ENCODE measurements at places on chromosomes 6 and 20.

- DNase-seq = no peak
Measured at GRCh38 chr20:40654876-40655275, 34.2 kb downstream of the MAFB start.

- DNase-seq = no peak
Measured at GRCh38 chr20:35690265-35690664, 8.9 kb downstream of the NFS1 start.

- no peak for DNase-seq
Measured at GRCh38 chr6:55812509-55812908, 62.9 kb downstream of the BMP5 start.

GRCh38 chr6:89392823-89393222 lies 19.2 kb downstream of the RRAGD start:
- no peak for DNase-seq

Measured in natural killer cell treated with Interleukin-12 subunit alpha and Interleukin-12 subunit beta and Interleukin-15 and Interleukin-18, amount 100 ng/mL, for 72 hours (primary cell).